ENCODE measurements at places on chromosomes 3 and 15. TPM values are rescaled to one million over a fixed set of nuclear protein-coding genes. Genes with fewer than 3 reads are reported as not detected.

DNA sequence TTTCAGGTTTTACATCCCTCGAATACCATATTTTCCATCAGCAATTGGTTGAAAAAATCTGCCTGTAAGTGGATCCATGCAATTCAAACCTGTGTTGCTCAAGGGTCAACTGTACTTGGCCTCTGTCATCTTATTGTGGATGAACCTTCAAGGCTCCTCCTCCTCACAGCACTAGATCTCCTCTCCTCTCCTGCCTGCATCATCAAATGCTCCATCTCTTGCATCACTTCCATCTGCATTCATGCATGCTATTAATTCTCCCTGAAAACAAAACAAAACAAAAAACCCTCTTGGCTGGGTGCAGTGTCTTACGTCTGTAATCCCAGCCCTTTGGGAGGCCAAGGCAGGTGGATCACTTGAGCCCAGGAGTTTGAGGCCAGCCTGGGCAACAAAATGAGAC is 10.1 kb downstream of the BCL2L10 start:
- H3K4me3 ChIP-seq = no peak overlapping the region
- peaks cover 3% of the 10 kb centered on the region for H3K4me1 ChIP-seq
- H3K27me3 ChIP-seq = no peaks in the 10 kb centered on the region
- DNase-seq = no peak
- H3K36me3 ChIP-seq = no peaks in the 10 kb centered on the region

DNA sequence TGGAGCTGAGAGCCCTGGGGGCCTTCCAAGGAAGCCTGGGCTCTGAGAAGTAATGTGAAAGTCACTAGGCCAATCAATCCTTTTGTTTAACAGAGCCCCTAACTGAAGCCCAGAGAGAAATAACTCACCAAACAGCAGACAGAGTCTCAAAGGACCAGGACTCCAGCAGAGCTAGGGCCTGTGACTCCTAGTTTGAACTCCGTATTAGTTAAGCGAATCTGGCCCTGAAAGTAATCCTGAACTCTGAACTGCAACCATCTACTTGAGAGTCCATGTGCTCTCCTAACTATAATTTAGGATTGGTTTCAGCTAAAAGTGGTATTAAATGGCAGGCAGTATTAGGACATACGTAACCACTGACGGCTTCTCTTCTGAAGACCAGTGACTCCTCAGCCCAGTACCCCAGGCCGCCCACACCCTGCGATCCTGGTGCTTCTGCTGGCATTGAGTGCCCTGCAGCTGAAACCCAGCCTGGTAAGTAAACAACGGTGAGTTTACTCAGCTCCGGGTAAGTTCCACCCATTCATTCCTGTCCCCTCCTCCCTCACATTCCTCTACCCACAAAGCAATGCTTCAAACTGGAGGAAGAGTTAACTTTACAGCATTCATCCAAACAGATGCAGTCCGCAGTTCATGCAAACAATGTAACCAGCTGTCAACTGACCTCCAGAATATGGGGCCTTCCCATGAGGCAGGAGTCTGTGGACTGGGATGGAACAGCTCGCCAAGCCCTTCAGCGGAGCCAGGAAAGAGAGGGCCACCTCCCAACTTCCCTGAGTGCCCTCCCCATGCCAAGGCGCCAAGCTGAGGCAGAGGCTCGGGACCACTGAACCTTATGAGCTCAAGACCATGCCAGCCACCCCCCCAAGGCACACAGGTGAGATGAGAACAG is 7.3 kb downstream of the MYO5C start:
- peak; percentile 87 for DNase-seq
- peaks cover 14% of the 10 kb centered on the region for H3K4me1 ChIP-seq
- H3K27me3 ChIP-seq = no peaks in the 10 kb centered on the region
- no peaks in the 10 kb centered on the region for H3K36me3 ChIP-seq

- no peak overlapping the region for H3K4me3 ChIP-seq
- H3K27me3 ChIP-seq = no peaks in the 10 kb centered on the region
- no peaks in the 10 kb centered on the region for H3K36me3 ChIP-seq
- DNase-seq = no peak
- H3K4me1 ChIP-seq = peaks cover 11% of the 10 kb centered on the region
Observed at GRCh38 chr3:114405202-114405990, 111.6 kb downstream of the TIGIT start.

DNA sequence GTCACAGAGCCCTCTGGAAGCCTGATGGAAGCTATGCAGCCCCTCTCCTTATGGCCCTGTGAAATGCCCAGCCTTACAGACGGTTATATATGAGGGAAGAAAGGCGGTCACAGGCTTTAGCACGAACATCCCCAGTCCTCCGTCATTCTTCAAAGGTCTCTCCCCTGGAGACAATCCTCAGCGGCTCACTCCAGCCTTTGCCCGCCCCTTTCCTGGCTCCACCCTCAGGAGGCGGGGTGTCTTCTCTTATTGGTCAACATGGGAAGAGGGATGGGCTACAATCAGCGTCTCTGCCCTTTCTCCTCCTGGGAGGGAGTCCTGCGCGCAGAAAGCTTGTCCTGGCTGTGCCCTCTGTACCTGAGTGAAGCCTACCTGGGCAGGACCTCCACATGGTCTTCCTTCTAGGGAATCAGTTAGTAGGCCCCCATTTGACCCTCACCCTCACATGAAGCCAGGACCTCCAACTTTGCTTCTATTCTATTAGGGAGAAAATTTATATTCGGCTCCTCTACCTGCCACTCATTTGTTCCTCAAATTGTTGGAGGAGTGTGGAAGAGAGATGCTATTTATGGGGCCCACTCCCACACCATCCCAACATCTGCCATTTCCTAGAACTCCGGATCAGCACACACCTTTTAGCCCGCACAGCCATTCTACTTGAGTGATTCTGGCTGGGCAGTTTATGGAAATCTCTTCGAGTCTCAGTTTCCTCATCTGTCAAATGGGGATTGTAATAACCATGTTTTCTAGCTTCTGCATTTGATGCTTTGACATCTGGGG is 112.9 kb upstream of the SLC6A11 start:
- no peaks in the 10 kb centered on the region for H3K36me3 ChIP-seq
- DNase-seq = no peak
- peaks cover 49% of the 10 kb centered on the region for H3K27me3 ChIP-seq
- no peak overlapping the region for H3K27ac ChIP-seq

- H3K4me3 ChIP-seq = no peak overlapping the region
- no peak for DNase-seq
- H3K4me1 ChIP-seq = no peaks in the 10 kb centered on the region
- H3K36me3 ChIP-seq = no peaks in the 10 kb centered on the region
Observed at GRCh38 chr15:77786956-77787355, 154.2 kb upstream of the LINGO1 start.

DNA sequence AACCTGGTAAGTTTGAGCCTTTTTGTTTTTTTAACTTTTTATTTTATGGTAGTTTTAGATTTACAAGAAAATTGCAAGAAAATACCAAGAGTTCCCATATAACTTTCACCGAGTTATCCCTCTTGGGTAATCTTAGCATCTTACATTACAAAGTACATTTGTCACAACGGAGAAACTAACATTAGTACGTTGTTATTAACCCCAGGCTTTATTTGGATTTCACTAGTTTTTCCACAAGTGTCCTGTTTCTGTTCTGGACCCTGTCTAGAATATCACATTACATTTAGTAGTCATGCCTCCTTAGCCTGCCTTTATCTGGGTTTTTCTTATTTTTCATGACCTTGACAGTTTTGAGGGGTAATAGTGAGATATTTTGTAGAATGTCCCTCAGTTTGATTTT is 53.5 kb upstream of the KPNA4 start:
- H3K27me3 ChIP-seq = no peaks in the 10 kb centered on the region
- H3K4me3 ChIP-seq = no peak overlapping the region
- no peak overlapping the region for H3K27ac ChIP-seq
- no peak for DNase-seq

DNA sequence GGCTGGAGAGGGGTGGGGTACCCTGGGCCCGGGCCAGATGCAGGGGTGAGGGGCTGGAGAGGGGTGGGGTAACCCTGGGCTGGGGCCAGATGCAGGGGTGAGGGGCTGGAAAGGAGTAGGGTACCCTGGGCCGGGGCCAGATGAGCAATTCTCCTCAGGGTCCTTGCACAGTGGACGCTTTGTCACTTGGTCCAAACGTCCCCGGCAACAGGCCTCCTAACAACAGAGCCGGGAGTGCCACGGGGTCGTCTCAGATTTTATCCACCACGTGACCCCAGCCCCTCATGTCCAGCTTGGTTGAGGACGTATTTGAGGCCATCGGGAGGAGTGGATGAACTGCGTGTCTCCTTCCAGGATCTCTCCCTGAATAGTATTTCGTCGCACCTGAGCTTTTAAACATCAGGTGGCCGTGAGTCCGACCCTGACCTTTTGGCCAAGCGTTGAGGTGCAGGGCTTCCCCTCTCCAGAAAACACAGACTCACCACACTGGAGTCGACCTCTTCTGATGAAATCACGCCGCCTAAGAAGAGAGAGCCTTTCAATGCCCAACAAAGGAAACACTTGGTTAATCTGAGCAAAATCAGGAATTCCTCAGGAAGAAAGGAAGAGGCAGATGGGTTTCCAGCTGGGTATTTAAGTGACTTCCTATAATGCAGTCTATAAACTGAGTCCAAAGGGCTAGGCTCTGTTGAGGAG is 12.8 kb upstream of the LRRC15 start:
- H3K4me3 ChIP-seq = no peak overlapping the region
- no peak overlapping the region for H3K27ac ChIP-seq
- peaks cover 16% of the 10 kb centered on the region for H3K27me3 ChIP-seq
- no peak for DNase-seq
- peaks cover 7% of the 10 kb centered on the region for H3K4me1 ChIP-seq
- H3K36me3 ChIP-seq = no peaks in the 10 kb centered on the region

The FES gene
- total RNA-seq = 51.0 TPM

The CCR2 gene
- 15.8 TPM for total RNA-seq

All from lower lobe of right lung (tissue), 2 donors.